ENCODE measurements at places on chromosomes 4 and X.

DNA sequence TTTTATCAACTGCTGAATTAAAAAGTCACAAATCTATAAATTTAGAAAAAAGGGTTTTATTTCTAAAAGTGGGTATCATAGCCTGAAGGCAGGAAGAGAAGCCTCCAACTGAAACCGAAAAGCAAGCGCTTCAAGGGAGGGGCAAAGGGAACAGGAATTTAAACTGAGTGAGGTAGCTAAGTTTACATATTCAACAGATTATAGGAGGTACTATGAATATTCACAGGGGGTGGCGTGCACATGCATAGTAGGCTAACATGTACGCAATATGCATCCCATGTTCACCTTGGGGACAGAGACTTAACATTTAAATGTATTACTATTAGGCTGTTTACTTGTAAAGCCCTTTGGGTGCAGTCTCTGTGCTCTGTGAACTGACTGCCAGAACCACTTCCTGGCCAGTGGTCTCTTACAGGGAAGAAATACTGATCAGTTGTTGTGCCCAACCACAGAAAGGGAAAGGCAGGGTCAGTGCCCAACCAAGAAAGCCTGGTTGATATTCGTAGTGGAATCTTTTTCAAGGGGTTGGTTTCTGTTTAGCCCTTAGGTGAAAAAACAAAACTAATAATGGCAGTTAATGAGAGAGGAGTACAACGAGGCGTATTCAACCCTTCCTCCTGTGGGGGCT is 168.7 kb upstream of the GALNTL6 start:
- DNase-seq: no peak

DNA sequence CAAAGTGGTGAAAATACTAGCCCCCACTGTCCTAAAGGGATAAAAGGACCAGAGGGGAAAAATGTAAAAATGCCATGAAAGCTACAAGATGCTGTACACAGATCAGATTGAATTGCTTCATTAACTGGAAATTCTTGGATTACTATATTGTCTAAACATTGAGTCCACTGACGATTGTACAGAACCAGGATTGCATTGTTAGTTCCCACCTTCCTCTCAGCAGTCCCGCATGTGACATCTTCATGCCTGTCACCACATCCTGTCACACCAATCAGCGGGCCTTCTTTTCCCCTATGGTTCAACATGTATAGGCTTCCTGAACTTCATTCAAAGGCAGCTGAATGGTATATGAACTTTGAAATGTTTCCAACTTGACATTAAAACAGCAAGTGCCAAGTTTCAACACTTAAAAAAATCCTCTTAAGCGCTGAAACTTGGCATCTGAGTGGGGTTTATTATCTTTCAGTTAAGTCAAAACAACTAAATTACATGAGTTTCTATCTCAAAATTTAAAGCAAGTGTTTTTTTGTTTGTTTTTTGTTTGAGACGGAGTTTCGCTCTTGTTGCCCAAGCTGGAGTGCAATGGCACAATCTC is 24.6 kb downstream of the ZRSR2 start:
- DNase-seq: no peak

GRCh38 chrX:13463608-13464007 is 105.8 kb upstream of the EGFL6 start:
- DNase-seq: no peak

GRCh38 chr4:40916880-40917279 is 167.1 kb downstream of the NSUN7 start:
- peak; percentile 33 for DNase-seq

- no peak for DNase-seq
Observed at GRCh38 chr4:61860376-61860775, 660.2 kb downstream of the ADGRL3 start.

DNA sequence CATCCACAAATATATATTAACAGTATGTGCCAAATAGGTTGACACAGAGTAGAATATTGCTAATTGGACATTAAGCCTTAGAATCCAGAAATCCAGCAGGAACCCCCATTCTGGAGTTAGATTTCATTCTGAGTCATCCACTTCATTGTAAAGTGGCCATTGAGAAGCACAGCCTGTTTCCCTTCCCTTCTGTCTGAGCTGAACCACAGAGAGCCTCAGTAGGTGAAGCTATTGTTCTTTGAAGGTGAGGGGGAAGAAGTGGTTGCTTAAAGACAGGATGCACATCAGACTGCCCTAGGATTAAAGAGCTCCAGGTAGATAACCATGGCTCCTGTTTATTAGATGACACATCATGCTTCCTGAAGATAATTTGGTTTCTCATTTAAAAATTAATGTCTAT is 30.6 kb upstream of the MCF2 start:
- no peak for DNase-seq

DNA sequence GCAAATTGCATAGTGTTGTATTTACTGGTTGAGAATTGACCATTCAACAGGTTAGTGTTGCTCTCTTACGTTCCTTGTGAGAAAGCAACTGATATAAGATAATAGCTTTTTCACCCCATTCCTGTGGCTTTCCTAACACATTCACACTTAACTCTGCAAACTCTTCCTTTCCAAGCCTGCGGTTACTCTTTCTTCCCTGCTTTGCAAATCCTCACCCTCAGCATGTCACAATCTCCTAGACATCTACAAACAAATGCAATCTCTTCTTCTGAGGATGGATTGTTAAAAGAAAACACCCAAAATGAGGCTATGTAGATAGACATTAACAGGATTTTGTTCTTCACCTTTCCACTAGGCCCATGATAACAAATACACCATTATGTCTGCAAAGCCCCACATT is 771.7 kb upstream of the PCDH7 start:
- DNase-seq: no peak

DNA sequence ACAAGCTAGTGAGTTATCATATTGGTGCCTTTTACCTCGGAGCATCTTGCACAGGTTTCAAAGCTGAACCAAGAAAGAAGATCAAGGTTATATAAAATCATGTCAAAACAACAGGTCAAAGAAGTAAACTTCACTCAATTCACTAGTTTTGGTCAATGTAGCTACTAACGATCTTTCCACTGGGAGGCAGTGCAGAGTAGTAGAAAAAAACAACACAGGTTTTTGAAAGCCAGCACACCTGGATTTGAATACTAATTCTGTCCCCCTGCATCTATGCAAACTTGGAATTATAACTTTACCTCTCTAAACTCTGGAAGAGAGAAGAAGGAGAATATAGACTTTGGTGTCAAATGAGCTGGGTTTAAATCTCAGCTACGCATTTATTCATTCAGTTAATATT is 266.1 kb downstream of the GRIA3 start:
- no peak for DNase-seq

DNA sequence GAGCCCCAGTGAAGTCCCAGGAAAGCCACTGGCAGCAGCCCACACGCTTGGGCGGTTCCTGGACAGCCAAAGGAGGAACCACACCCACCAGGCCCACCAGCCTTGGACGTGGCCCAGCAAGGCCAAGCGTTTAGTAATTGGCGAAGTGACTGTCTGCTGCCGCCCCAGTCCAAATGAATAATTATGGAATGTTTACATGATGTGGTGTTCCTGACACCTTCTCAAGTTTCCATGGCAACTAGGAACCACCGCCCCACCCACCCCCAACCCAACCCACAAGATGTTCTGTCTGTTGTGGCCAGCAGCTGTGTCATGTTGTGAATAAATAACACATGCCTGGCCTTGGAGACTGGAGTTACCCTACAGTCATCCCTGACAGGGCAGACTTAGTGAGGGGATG is 22.3 kb downstream of the APLN start:
- DNase-seq: peak; percentile 5

DNA sequence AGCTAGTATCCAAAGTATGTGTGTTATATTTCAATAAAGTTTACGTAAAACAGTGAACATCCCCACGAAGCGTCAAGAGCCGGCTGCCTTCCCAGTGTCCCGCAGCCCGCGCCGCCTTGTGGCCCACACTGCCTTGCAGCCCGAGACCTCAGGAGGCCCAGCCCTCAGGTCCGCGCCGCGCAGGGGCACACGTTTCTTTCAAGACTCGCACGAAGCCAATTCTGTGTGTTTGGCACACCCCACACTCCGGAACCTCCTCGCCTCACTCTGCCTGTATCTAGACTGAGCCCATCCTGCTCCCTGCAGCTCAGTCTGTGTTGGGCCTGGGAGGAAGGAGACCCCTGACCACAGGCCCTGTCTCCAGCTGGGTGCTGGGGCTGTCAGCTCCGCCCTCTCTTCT is 5.8 kb downstream of the LRPAP1 start:
- no peak for DNase-seq

DNA sequence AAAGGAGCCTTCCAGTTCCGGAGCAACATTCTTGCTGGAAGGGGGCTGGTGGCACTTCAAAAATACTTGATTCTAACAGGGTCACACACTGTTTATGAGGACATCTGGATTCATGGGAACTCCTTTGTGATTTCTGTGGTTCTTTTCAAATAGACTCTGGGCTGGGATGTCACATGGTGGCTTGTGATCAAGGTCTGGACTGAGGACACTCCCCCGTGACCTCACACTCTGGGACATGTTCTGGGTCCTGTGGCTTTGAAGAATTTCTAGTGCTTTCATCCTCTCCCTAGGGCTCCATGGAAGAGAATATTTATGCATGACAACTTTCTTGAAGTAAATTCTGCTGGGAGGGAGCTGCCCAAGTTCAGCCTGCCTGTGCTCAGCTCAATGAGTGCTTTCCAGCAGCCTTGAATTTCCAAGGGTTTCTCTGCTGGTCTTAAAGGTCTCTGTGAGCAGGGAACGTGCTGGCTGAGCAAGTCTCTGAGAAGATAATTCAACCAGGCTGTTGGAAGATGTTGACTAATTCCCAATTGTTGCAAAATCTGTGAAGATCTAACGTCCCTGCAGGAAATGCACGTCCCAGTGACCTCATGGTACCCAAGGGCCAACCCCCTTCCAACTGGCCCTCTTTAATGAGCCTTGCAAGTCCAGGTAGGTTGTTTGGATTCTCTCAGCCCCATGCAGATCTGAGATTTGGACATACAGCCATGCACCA is 36.3 kb downstream of the GPR143 start:
- no peak for DNase-seq

DNA sequence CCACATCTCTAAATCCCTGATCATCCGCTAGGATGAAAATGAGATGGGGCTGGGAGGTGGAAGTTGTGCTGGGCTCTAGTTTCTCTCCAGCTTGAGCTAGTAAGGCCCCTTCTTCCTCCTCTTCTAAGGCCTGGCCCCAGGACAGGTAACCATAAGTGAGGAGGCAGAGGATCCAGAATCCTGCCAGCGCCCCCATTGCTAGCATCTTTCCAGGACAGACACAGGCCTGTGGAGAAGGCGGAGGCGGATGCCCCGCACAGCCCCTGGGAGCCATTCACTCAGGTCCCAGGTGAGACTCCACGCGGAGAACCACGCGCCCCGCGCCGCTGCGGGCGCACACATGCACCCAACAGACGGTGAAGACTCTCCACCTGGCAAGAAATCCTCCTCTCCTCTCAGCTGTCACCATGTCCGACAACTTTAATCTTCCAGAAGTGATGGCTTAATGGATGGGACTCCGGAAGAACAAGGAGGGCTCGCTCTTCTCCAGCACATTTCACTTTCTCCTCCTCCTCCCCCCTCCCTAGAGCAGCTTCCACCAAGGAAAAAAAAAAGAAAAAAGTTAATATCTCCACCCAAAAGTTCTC is 793 bp downstream of the ARSJ start:
- DNase-seq: no peak

- no peak for DNase-seq
Observed at GRCh38 chr4:179447308-179447707, 2005.1 kb upstream of the AGA start.

- no peak for DNase-seq
Observed at GRCh38 chr4:76278583-76278982, 27.1 kb downstream of the FAM47E start.

GRCh38 chrX:41935832-41936231 is 12.5 kb upstream of the CASK start:
- DNase-seq: no peak

DNA sequence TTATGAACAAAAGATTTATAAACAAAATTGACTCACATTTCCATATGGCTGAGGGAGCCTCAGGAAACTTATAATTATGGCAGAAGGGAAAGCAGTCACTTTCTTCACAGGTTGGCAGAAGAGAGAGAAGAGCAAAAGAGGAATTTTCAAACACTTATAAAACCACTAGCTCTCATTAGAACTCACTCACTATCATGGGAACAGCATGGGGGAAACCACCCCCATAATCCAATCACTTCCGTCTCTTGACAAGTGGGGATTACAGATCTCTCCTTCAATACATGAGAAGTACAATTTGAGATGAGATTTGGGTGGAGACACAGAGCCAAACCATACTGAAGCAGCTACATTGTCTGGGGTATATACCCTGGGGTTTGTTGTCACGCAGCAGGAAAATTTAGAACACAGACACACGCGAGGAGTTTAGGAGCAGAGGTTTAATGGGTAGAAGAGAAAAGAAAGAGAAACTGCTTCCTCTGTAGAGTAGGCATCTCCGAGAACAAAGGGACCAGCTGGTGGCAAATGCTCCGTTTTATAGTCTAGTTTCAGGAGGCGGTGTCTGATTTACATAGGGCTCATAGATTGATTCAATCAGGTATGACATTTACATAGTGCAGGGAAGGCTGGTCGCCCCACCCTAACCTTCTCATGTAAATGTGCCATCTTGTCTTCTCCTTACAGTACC is 2277.7 kb upstream of the AGA start:
- no peak for DNase-seq

DNA sequence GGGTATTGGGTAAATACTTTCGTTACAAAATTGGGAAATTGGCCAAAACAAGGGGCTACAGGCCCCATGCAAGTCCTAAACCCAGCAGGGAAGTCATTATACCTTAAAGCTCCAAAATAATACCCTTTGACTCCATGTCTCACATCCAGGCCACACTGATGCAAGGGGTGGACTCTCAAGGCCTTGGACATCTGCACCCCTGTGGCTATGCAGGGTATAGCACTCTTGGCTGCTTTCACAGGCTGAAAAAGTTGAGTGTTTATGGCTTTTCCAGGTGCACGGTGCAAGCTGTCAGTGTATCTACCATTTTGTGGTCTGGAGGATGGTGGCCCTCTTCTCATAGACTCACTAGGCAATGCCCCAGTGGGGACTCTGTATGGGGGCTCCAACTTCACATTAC is 326.5 kb downstream of the TEX13C start:
- DNase-seq: peak; percentile 2

GRCh38 chr4:139330283-139330682 is 28.0 kb upstream of the NDUFC1 start:
- DNase-seq: no peak

DNA sequence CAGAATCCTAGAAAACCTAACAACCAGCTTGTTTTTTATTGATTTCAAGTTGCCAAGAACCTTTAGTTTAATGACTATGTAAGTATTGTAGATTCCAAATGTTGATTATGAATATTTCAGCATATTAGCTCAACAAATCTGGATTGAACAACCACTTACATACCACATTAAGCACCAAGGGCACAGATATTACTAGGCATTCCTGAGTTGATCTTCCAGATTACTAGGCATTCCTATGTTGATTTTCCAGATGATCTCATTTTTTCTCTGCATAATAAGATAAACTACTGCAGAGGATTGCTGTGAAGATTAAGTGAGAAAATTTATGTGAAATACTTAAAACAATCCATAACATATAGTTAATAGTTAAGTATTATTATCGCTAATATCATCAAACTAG is 17.4 kb upstream of the DCAF8L1 start:
- DNase-seq: no peak
